ENCODE measurements at places on chromosomes 1 and 21.
A peak's percentile ranks its signal among the peaks of the same experiment; 100 is the strongest.

GRCh38 chr1:46646844-46647243 lies 21.3 kb downstream of the ATPAF1 start:
- no peak for DNase-seq

DNA sequence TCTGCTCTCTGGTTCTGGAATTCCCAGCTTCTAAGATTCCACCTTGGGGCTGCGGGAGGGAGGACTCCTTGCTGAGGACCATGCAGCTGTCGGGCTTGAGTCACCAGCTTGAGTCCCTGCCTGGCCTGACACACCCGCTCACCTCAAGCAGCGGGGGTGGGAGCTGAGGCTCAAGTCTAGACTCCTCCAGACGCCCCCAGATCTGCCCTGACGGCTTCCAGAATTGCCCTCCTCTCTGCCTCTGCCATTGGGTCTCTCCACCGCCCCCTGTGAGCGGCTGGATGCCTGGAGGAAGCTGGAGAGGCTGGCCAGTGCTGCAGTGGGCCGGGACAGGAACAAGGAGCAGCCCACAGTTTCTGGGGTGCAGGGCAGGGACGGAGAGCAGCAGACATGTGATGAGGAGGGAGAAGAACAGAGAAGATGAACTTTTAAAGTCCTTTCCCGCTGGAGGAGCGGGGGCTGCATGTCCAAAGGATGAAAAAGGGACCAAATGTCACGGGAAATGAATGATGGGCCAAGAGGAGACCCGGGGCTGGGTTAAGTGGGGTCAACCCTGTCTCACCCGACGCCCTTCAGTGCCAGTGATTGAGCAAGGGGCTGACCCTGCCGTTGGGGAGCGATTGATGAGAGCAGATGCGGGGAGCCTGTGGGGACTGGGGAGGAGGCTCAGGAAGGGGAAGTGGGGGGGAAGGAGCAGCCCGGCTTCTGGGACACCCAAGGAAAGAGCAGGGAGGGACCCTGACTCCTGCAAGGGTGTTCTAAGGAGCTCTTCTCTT lies 13.5 kb downstream of the CRABP2 start:
- peak; percentile 60 for DNase-seq

- DNase-seq: peak; percentile 82
Measured at GRCh38 chr1:113998361-113998760, 19.1 kb downstream of the OLFML3 start.

DNA sequence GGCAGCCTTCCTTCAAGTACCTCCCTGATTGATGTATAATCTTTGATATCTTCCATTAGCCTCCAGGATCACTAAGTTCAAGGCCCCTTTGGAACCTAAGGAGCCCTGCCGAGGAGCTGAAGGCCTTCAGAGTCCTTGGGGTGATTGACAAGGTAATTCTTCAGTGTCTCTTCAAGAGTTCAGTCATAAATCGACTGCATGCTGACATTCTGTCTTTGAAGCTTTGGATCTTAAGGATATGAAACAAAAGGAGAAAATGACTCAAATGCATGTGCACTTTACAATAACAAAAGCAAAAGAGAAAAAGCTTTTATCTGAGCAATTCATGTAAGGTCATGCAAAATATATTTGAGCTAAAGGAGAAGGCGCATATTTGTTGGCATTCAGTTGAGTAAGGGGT lies 125.3 kb downstream of the RPS6KC1 start:
- DNase-seq: no peak

Measured in SJCRH30 (cell line).